Skeletal muscle cell (primary cell): ENCODE measurements at places on chromosomes 16 and 17.

DNA sequence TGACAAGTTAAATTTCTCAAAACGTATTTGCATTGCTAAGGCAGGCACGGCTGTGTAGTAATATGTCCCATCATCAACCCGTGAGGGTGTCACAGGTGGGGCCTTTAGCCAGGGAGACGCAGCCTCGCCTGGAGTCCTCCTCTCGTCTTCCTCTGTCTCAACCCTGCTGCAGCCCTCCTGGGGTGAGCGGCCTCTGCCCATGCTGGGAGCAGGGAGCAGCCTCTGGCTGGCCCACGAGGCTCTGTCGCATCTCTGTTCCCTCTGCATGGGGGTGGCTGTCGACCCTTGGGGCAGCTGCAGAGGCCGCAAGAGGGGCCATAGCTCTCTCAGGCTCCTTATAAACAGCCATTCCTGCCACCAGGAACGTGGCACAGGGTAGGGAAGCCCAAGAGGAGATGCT is 806 bp upstream of the SMIM5 start:
- no peak for DNase-seq

- no peak for DNase-seq
Observed at GRCh38 chr16:5010576-5011329, 23.0 kb downstream of the NAGPA start.

GRCh38 chr17:42744806-42745617 is at the start of gene EZH1:
TSS of gene EZH1 (minus strand) at chr17:42745040. CDS start at chr17:42728941, 16,099 bp downstream.
- DNase-seq: peak; percentile 64

- DNase-seq: no peak
Observed at GRCh38 chr17:28748852-28749515, 5.2 kb downstream of the TRAF4 start.

DNA sequence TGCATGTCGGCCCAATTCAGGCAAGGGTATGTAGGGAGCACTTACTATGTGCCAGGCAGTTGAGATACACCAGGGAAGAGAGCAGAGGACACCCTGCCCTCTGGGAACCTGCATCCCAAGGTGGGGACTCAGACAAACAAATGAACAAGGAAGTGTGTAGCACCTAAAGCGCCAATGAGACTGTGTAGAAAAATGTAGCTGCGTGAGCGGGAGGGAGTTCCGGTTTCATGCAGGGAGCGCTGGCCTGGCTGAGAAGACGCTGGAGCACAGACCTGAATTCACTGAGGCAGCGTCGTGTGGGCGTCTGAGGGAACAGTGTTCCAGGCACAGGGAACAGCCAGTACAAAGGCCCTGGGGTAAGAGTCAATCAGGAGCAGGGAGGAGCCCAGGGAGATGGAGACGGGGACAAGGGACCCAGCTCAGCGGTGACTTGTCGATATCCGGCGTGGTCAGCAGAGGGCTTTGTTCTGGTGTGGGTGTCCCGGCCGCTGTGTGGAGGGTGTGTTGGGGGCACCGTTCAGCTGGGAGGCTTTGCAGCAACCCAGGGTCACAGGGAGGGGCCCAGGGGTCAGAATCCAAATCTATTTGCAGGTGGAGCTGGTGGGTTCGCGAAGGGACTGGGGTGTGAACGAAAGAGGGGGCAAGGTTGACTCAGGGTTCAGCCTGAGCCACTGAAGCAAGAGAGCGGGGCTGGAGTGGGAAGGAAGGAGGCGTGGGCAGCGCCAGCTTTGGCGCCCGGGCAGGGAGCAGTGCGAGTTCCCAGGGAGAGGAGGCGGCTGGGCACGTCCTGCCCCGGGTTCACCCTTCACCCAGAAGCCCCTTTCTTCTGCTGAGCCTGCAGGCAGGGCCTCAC is 17.8 kb upstream of the OSGIN1 start:
- DNase-seq: no peak

DNA sequence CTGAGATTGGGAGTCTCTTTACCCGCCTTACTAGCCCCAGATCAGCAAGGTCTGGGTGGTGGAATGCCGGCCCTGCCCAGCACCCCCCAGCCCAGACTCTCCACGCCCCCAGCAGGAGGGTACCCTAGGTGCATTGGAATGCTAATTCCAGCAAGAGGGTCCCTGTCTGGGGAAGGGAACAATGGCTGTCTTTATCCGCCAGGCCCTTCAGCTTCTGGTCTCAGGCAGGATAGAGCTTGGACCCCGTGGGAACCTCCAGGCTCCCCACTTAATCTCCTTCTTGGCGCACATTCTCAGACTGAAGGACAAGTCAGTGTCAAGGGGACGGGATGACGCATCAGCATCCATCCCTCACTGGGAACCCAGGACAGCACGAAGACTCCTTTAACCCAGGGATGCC is 85.1 kb downstream of the LITAF start:
- DNase-seq: no peak

- no peak for DNase-seq
Observed at GRCh38 chr17:61366715-61367413, 32.8 kb upstream of the TBX2 start.

DNA sequence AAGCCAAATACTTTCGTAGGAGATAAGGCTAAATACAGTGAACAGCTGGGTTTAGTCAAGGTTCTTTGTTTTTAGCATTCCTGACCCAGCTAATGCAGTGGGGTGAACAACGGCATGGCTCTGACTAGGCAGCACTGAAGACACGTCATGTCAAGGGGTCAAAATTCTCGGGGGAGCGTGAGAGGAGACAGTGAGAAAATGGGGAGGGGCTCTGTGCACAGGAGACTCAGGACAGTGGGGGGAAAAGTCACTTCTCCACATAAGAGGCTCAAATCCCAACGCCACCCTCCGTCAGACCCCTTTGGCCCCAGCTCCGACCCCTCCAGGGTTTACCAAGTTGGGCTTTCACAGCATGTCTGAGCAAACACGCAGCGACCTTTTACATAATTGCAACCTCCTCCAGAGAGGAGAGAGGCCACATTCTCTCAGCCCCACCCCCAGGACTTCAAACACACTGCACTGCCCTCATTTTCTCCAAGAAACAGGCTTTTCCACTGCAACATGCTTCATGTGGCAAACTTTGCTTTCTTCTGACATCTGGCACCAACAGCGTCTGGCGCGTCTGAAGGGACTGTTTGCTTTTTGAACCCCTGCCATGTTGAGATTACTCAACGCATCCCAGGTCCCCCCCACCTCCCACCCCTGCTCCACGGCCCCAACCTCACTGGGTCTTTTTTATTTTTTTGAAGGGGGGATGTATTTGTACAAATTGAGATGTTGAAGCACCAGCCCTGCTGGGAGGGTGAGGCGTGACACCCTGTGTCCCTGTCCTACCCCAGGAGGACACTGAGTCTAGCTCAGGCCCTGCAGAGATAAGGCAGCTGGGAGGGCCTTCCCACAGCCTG is 30.0 kb downstream of the AXIN2 start:
- DNase-seq: no peak
